ENCODE measurements at places on chromosomes 4 and X.

DNA sequence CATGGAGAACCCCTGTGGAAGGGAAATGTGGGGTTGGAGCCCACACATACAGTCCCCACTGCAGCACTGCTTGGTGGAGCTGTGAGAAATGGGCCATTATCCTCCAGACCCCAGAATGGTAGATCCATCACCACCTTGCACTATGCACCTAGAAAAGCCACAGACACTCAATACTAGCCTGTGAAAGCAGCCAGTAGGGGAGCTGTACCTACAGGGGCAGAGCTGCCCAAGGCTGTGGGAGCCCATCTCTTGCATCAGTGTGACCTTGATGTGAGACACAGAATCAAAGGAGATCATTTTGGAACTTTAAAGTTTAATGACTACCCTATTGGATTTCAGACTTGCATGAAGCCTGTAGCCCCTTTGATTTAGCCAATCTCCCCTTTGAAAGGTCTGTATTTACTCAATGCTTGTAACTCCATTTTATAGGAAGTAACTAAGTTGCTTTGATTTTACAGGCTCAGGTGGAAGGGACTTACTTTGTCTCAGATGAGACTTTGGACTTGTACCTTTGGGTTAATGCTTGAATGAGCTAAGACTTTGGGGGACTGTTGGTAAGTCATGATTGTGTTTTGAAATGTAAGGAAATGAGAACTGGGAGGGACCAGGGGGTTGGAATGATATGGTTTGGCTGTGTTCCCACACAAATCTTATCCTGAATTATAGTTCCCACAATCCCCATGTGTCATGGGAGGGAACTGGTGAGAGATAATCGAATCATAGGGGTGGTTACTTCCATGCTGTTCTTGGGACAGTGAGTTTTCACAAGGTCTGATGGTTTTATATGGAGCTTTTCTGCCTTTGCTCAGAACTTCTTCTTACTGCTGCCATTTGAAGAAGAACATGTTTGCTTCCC, 352.6 kb downstream of the INPP4B start:
- no peak for DNase-seq

GRCh38 chr4:41679991-41680390, 68.5 kb downstream of the PHOX2B start:
- no peak for DNase-seq

DNA sequence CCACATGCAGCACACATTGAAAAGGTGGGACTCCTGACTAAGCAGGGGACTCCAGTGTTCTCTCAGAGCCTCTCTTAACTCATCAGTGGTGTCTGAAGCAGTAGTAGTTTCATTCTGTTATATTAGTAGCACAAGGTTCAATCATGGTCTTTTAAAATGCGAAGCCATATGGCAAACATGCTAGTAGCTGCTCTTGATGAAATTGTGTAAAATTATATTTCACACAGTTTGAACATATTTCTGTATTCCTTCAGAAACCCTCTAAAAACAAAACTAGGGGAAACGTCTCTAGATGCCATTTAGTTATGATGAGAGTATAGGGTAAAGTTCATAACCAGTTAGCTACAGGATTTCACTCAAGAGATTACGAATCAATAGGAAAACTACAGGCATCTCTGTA, 176.9 kb downstream of the DCTD start:
- no peak for DNase-seq

GRCh38 chr4:140358281-140358680, 15.2 kb upstream of the SCOC start:
- no peak for DNase-seq

- no peak for DNase-seq
Observed at GRCh38 chrX:138034136-138034535, 468.2 kb downstream of the ZIC3 start.

- no peak for DNase-seq
Observed at GRCh38 chr4:4838936-4839810, 20.3 kb upstream of the MSX1 start.

DNA sequence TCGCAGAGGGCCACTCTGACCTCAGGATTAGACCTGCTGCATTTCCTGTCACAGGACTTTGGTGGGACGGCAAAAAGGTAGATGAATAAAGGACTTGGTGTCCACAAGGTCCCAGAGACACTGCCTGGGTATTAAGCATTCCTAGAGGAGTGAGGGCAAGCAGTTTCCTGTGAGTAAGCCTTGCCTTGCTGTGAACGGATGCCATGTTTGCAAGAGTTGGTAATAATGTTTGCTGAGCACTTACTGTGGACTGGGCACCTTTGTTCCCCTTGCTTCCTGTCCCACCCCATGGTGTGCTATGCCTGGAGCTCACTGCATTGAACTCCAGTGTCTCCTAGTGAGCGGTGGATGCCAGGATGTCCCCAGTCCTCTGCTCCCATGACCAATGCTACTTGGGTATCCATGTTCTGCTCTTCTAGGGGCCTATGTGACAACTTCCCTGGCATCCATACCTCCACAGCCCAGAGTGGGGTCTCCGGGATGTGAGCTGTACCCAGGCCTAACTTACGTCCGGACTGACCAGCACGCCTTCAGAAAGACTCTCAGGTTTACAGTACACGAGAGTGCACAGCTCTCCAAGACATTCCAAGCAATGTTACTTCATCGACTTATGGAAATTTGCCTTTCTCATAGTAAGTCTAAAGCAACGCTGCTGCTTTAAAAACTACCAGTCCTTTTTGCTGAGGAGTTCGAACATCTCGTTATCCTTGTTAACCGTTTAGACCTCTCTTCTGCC, 95.5 kb upstream of the MSX1 start:
- DNase-seq: no peak

DNA sequence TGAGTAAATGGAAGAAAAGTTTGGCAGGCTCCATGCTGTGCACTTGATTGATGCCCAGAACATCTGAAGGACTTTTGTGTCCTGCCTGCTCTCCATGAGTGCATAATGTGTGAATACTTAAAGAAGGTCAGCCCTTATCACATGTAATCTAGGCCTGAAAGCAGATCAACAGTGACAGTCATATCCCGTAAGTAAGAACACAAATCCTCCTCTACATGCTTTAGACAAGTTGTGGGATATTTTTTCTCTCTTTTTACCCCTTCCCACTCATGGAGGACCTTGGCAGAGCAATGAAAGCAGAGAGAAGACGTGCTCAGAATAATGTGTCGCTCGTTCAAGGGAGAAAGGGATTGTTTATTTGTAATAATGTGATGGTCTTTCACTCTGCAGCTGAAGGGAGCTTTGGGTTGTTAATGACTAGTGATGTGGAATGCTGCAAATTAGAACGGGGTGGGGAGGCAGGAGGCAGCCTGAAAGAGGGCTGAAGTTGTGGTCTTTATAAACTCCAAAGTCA, 286.6 kb downstream of the BMPR1B start:
- DNase-seq: no peak

DNA sequence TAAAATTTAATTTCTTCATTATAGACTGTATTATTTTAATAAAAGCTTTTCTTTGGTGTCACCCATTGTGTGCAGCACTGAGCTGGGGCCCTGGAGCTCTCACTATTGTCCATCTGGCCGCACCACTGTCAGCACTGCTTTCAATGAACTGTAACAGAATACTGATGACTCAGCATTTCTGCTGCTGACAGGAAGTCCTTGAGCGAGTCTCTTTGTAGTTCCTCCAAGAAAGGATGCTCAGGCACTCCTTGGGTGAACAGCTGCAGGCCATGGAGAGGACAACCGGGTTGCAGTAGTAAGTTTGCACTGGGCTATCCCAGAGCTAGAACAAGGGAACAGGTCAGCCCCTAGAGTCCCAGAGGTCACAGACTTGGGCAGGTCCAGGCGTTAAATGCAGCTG, 81.6 kb downstream of the SORBS2 start:
- DNase-seq: no peak

DNA sequence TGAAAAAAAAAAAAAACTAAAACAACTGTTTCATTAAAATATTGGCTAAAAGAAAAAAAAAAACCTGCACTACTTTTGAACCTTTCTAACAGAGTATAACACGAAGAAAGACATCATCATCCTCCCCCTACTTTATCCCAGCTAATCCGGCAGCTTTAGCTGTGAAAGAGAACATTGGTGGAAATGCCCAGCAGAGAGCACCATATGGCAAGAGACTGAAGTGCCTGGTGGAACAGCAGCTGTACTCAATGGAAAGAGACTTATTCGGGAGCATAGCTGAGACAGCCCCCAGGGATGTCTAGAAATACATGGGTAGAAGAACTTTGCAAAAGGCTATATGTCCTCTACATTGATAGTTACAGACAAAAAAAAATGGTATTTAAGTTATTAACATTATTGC, 30.3 kb downstream of the STPG2 start:
- no peak for DNase-seq

GRCh38 chr4:98006060-98006459, 137.2 kb downstream of the STPG2 start:
- no peak for DNase-seq

DNA sequence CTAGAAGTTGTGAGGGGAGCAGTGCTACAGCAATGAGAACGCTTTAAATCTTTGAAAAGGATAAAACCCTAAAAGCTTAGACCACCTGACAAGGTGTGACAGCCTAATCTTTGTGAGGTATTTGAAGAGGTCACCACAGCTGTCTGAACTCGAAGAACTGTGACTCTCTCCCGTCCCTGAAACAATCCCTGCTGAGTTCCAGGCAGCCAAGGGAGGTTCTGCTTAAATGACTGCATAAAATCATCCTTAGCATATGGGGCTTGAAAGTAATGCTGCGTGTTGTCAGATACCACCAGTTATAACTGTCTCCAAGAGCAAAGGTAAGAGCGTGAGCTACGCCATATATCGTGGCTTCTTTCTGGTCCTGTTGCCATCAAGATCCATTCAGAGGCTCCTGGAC, 696.3 kb downstream of the PCDH7 start:
- no peak for DNase-seq

DNA sequence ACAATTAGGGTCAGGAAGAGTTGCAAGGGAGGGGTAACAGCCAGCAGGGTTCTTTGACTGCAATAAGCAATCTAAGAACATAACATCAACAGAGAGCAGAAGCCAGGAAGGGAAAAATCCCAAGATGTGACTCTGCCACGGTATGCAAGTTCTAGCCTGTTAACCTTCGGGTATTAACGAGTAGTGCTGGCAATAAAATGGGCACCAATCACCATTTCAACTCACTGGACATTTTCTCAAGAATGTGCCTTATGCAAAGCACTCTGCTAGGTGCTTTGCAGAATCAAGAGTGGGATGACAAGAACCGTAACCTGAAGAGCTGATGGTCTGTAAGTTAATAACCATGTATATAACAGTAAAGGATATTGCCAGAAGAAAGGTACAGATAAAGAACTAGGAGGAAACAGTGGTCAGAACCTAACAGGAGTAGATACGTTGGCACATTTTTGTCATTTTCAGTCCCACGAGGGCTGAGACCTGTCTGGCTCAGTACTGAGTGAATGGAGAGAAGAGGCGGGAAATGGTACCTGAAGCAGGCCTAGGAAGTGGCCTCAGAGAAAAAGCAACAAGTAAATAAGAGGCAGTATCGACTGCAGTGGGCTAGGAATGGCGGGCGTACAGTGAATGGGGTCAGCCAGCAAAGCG, 2.7 kb downstream of the ELOVL6 start:
- DNase-seq: no peak

DNA sequence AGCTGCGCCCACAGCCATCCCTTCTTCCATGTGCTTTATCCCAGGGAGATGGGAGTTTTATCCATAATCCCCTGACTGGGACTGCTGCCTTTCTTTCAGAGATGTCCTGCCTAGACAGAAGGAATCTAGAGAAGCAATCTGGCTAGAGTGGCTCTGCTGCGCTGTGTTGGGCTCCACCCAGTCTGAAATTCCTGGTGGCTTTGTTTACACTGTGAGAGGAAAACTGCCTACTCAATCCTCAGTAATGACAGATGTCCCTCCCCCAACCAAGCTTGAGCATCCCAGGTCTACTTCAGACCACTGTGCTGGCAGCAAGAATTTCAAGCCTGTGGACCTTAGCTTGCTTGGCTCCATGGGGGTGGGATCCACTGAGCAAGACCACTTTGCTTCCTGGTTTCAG, 116.9 kb upstream of the AR start:
- DNase-seq: no peak

- DNase-seq: peak; percentile 94
Observed at GRCh38 chrX:49155900-49156837, 6.4 kb upstream of the MAGIX start.

GRCh38 chr4:115944146-115944905, 830.9 kb upstream of the NDST4 start:
- no peak for DNase-seq

Measured in cardiac septum (tissue), 1 donor.